ENCODE measurements at places on chromosomes 1 and 21. TPM values are rescaled to one million over a fixed set of nuclear protein-coding genes. Genes with fewer than 3 reads are reported as not detected.
A peak's percentile ranks its signal among the peaks of the same experiment; 100 is the strongest.

- no peaks in the 10 kb centered on the region for H3K36me3 ChIP-seq
- no peaks in the 10 kb centered on the region for H3K27me3 ChIP-seq
- no peaks in the 10 kb centered on the region for H3K4me1 ChIP-seq
- peak; percentile 22 for DNase-seq
- no peak overlapping the region for H3K27ac ChIP-seq
- no peak overlapping the region for H3K4me3 ChIP-seq
Observed at GRCh38 chr21:37994211-37994610, 78.0 kb upstream of the KCNJ6 start.

DNA sequence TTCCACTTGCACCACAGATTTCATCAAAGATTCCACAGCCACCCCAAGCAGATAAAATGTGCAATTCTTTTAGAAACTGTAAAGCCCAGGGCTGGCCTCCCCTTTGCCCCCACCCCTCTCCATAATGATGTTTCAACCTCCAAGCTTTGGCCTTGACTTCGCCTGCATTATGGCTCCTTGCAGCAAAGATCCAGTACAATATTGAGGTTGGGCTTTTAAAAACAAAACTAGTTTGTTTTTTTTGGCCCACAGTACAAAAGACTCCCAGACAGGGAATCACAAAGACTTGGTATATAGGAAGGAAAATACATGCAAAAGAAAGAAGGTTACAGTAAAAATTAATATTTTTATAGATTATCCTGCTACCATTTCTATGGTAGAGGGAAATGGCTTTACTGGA lies 356.5 kb upstream of the PTBP2 start:
- no peak overlapping the region for H3K27ac ChIP-seq
- H3K27me3 ChIP-seq: no peaks in the 10 kb centered on the region
- H3K4me3 ChIP-seq: no peak overlapping the region
- H3K36me3 ChIP-seq: no peaks in the 10 kb centered on the region

ATAD3C gene
- total RNA-seq: 16.6 TPM

- H3K27ac ChIP-seq: peak overlapping the region; percentile 57
- no peak for DNase-seq
- peaks cover 15% of the 10 kb centered on the region for H3K4me1 ChIP-seq
- H3K27me3 ChIP-seq: no peaks in the 10 kb centered on the region
- H3K36me3 ChIP-seq: no peaks in the 10 kb centered on the region
Observed at GRCh38 chr1:100443811-100444571, 91.7 kb downstream of the CDC14A start.

GRCh38 chr1:109578947-109579443 lies 30.6 kb downstream of the GNAI3 start:
- DNase-seq: no peak
- no peak overlapping the region for H3K4me3 ChIP-seq
- H3K27ac ChIP-seq: no peak overlapping the region
- peaks cover 71% of the 10 kb centered on the region for H3K36me3 ChIP-seq

- no peaks in the 10 kb centered on the region for H3K36me3 ChIP-seq
- H3K27me3 ChIP-seq: no peaks in the 10 kb centered on the region
- peak overlapping the region; percentile 94 for H3K4me3 ChIP-seq
- H3K4me1 ChIP-seq: peaks cover 34% of the 10 kb centered on the region
Observed at GRCh38 chr1:235865565-235866204, 1.0 kb downstream of the LYST start.

DNA sequence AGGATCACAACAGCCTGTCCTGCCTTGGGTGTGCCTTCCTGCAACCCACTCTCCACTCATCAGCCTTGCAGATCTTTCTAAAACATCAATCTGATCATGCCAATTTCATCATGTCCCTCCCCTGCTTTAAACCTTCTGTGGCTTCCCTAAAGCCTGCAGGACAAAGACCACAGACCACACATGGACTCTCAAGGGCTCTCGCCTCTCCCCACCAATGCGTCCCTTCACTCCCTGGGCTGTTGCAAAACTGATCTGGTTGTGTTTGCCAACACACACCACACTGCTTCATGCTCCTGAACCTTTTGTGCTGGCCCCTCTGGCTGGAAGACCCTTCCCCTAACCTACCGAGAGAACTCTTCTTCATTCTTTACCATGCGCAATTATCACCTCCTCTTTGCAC lies 72.4 kb downstream of the ITPKB start:
- peaks cover 55% of the 10 kb centered on the region for H3K4me1 ChIP-seq
- no peaks in the 10 kb centered on the region for H3K36me3 ChIP-seq
- no peaks in the 10 kb centered on the region for H3K27me3 ChIP-seq
- peak overlapping the region; percentile 85 for H3K27ac ChIP-seq

LHX8 gene
- not detected for total RNA-seq

LCE6A gene
- total RNA-seq: not detected

DNA sequence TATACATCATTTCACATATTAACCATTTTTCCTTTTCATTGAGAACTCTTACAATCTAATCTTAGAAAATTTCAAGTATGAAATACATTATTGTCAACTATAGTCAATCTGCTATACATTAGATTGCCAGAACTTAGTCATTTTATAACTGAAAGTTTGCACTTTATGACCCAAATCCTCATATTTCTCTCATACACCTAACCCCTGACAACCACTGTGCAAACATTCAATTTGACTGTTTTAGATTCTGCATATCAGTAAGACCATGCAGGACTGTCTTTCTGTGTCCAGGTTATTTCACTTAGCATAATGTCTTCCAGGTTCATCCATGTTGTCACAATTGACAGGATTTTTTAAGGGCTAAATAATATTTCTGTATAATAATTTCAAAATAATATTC lies 1299.0 kb upstream of the B3GALT2 start:
- no peaks in the 10 kb centered on the region for H3K36me3 ChIP-seq
- H3K27ac ChIP-seq: no peak overlapping the region
- no peak overlapping the region for H3K4me3 ChIP-seq
- no peaks in the 10 kb centered on the region for H3K4me1 ChIP-seq
- H3K27me3 ChIP-seq: no peaks in the 10 kb centered on the region

OR2T5 gene
- not detected for total RNA-seq

GRCh38 chr1:15703562-15703961 lies 19.4 kb downstream of the PLEKHM2 start:
- H3K4me3 ChIP-seq: no peak overlapping the region
- H3K27me3 ChIP-seq: no peaks in the 10 kb centered on the region
- peaks cover 76% of the 10 kb centered on the region for H3K4me1 ChIP-seq
- H3K36me3 ChIP-seq: no peaks in the 10 kb centered on the region

DNA sequence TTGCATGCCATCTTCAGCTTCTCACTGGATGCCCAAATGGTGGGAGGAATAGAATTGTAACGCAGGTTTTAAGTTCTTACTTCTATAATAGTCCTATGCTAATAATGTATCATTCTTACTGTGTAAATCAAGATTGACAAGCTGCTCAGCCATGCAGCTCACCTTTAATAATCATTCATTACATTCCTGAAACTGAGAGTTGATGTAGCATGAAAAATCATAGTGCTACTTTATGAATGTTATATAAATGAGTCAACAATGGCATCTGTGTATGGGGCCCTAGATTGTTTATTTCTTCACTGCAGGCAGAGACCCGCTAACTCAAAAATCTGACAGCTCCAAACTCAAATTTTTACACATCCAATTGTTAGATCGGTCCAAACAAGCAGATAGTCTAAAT lies 34.4 kb downstream of the FH start:
- no peak for DNase-seq
- H3K27ac ChIP-seq: no peak overlapping the region
- no peaks in the 10 kb centered on the region for H3K4me1 ChIP-seq
- no peak overlapping the region for H3K4me3 ChIP-seq
- no peaks in the 10 kb centered on the region for H3K36me3 ChIP-seq
- no peaks in the 10 kb centered on the region for H3K27me3 ChIP-seq

BARHL2 gene
- not detected for total RNA-seq

DNA sequence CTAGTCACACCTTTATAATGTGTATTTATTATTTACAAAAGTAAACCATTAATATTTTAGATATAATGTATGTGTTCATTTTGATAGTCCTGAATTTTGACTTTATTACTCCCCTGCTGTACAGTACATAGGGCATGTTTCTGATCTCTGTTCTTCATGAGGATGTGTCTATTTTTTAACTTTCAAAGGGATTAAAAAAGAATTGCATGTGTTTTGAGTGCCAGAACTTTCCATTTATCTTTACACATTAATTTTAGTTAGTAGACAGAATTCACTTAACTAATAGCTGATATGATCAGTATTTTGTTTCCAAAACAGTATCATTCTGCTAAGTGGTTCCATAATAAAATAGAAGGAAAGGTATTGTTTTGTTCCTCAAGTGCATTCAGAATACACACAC lies 3.1 kb downstream of the PBX1 start:
- no peaks in the 10 kb centered on the region for H3K27me3 ChIP-seq
- peaks cover 34% of the 10 kb centered on the region for H3K4me1 ChIP-seq
- no peaks in the 10 kb centered on the region for H3K36me3 ChIP-seq
- DNase-seq: no peak
- H3K4me3 ChIP-seq: peak overlapping the region; percentile 74
- H3K27ac ChIP-seq: peak overlapping the region; percentile 88

DNA sequence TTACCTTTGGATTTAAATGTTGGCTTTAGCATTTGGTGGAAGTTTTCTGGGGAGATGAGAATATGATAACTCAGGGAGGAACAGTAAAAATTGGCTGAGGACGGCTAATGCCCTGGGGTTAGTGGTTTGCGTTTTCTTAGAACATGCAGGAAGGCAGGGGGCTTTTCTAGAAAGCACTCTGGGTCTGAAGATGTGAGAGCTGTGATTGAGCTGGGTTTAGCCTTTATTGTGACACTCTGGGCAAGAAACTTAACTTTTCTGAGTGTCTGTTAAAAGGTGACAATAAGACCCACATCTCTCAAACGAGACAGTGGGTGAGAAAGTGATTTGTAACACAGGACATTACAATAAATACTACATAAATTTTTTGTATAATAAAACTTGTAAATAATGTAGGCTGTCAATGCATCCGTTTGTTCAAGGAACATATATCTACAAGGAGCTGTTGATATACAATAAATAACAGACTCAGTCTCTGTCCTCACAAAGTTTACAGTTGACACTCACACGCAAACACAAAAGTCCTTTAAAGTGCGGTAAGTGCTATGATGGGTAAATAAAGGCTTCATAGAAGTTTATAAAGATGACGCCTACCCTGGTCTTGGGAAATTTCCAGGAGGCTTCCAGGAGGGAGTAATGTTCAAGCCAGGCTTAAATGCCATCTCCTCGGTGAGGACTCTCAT lies 49.5 kb upstream of the MRPS6 start:
- no peaks in the 10 kb centered on the region for H3K27me3 ChIP-seq
- H3K27ac ChIP-seq: no peak overlapping the region
- H3K4me1 ChIP-seq: peaks cover 14% of the 10 kb centered on the region

FLG2 gene
- total RNA-seq: not detected

DNA sequence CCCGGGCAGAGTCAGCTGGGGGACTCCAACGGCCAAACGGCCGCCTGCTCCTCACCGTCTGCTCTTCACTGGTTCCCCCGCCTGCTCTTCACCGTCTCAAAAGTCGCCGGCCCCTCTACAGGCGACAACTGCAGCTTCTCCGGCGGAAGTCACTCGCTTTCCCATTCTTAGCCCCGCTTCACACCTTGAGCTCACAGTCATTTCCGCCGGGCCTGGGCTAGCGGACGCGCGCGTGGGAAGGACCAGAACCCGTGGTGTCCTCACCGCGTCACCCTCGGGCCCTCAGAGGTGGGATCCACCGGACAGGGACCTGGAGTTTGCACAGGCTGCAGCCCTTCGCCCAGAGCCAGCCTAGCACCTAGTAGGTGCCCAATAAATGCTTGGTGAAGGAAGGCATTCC lies 27.9 kb upstream of the HJV start:
- peak; percentile 64 for DNase-seq
- no peak overlapping the region for H3K27ac ChIP-seq
- H3K27me3 ChIP-seq: no peaks in the 10 kb centered on the region
- H3K4me1 ChIP-seq: no peaks in the 10 kb centered on the region
- no peaks in the 10 kb centered on the region for H3K36me3 ChIP-seq
